ENCODE measurements at places on chromosomes 12 and 14.

DNA sequence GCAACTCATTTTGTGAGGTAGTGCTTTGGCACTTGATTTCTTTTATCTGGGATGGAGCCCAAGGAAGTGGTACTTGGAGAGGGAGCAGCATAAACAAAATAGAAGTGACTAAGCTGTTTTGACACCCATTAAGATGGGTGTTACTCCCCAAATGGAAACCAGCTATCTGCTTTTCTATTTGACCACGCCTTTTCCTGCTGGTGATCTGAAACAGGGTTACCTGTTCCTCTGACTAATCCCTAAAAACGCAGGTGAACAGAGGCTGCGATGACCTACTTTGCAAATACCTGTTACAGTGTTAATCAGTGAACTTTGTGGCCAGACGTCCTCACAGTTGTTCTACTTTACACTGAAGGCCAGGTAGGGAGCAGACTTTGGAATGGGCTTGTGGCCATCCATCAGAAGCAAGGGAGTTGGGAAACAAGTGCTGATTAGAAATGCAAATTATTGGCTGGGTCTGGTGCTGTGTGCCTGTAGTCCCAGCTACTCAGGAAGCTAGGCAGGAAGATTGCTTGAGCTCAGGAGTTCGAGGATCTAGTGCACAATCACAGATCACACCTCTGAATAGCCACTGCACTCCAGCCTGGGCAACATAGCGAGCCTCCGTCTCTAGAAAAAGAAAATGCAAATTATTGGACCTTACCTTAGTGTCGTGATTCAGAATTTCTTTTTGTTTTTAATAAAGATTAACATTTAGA is 58.3 kb upstream of the HECTD1 start:
- no peak for DNase-seq
- no peak overlapping the region for H3K27ac ChIP-seq
- no peaks in the 10 kb centered on the region for H3K36me3 ChIP-seq
- peaks cover 13% of the 10 kb centered on the region for H3K4me1 ChIP-seq
- H3K27me3 ChIP-seq: no peaks in the 10 kb centered on the region

DNA sequence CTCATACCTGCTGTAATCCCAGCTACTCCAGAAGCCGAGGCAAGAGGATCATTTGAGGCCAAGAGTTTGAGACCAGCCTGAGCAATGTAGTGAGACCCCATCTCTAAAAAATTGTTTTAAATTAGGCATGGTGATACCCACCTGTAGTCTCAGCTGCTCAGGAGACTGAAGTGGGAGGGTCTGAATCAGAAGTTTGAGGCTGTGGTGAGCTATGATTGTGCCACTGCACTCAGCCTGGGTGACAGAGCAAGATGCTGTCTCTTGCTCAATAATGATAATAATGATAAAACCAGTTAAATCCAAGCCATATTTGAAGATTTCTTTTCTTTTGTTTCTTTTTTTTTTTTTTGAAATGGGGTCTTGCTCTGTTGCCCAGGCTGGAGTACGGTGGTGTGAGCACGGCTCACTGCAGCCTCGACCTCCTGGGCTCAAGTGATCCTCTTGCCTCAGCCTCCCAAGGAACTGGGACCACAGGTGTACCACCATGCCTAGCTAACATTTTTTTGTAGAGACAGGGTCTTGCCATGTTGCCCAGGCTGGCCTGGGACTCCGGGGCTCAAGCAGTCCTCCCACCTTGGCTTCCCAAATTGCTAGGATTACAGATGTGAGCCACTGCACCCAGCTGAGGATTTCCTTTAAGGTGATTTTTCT is 12.8 kb downstream of the PSMA6 start:
- no peaks in the 10 kb centered on the region for H3K4me1 ChIP-seq
- no peaks in the 10 kb centered on the region for H3K27me3 ChIP-seq
- no peak overlapping the region for H3K27ac ChIP-seq
- H3K36me3 ChIP-seq: peaks cover 9% of the 10 kb centered on the region

DNA sequence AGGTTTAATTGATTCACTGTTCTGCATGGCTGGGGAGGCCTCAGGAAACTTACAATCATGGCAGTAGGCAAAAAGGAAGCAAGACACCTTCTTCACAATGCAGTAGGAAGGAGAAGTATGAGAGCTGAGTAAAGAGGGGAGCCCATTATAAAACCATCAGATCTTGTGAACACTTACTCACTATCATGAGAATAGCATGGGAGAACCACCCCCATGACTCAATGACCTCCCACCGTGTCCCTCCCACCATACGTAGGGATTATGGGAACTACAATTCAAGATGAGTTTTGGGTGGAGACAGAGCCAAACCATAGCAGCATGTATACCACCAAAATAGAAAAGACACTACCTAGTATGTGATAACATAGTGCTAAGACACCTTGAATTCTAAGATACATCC is 2.9 kb upstream of the HMGA2 start:
- peaks cover 24% of the 10 kb centered on the region for H3K4me1 ChIP-seq
- DNase-seq: no peak
- H3K27ac ChIP-seq: no peak overlapping the region
- H3K4me3 ChIP-seq: no peak overlapping the region
- H3K36me3 ChIP-seq: no peaks in the 10 kb centered on the region
- H3K27me3 ChIP-seq: no peaks in the 10 kb centered on the region

- H3K4me1 ChIP-seq: peaks cover 14% of the 10 kb centered on the region
- H3K27me3 ChIP-seq: no peaks in the 10 kb centered on the region
- H3K27ac ChIP-seq: peak overlapping the region; percentile 56
- no peak overlapping the region for H3K4me3 ChIP-seq
- peaks cover 12% of the 10 kb centered on the region for H3K36me3 ChIP-seq
Observed at GRCh38 chr12:123227581-123228258, 5.2 kb downstream of the MPHOSPH9 start.

GRCh38 chr12:11901701-11902524 is 168.8 kb upstream of the BCL2L14 start:
- H3K4me3 ChIP-seq: no peak overlapping the region
- H3K27ac ChIP-seq: no peak overlapping the region
- H3K4me1 ChIP-seq: no peaks in the 10 kb centered on the region
- DNase-seq: no peak
- no peaks in the 10 kb centered on the region for H3K27me3 ChIP-seq
- H3K36me3 ChIP-seq: no peaks in the 10 kb centered on the region

- no peak overlapping the region for H3K4me3 ChIP-seq
- H3K4me1 ChIP-seq: no peaks in the 10 kb centered on the region
- DNase-seq: peak; percentile 62
- no peak overlapping the region for H3K27ac ChIP-seq
- H3K27me3 ChIP-seq: no peaks in the 10 kb centered on the region
- H3K36me3 ChIP-seq: no peaks in the 10 kb centered on the region
Observed at GRCh38 chr14:27528328-27528727, 930.5 kb upstream of the NOVA1 start.

- no peaks in the 10 kb centered on the region for H3K4me1 ChIP-seq
- H3K27ac ChIP-seq: no peak overlapping the region
- H3K36me3 ChIP-seq: no peaks in the 10 kb centered on the region
- no peak overlapping the region for H3K4me3 ChIP-seq
Observed at GRCh38 chr14:101113108-101113612, 209.6 kb upstream of the RTL1 start.

- no peak overlapping the region for H3K27ac ChIP-seq
- H3K27me3 ChIP-seq: no peaks in the 10 kb centered on the region
- no peak for DNase-seq
Observed at GRCh38 chr14:34426313-34427295, 35.4 kb downstream of the SPTSSA start.

- no peaks in the 10 kb centered on the region for H3K36me3 ChIP-seq
- no peaks in the 10 kb centered on the region for H3K27me3 ChIP-seq
- H3K4me1 ChIP-seq: no peaks in the 10 kb centered on the region
Observed at GRCh38 chr14:80364274-80364673, 153.0 kb upstream of the DIO2 start.

DNA sequence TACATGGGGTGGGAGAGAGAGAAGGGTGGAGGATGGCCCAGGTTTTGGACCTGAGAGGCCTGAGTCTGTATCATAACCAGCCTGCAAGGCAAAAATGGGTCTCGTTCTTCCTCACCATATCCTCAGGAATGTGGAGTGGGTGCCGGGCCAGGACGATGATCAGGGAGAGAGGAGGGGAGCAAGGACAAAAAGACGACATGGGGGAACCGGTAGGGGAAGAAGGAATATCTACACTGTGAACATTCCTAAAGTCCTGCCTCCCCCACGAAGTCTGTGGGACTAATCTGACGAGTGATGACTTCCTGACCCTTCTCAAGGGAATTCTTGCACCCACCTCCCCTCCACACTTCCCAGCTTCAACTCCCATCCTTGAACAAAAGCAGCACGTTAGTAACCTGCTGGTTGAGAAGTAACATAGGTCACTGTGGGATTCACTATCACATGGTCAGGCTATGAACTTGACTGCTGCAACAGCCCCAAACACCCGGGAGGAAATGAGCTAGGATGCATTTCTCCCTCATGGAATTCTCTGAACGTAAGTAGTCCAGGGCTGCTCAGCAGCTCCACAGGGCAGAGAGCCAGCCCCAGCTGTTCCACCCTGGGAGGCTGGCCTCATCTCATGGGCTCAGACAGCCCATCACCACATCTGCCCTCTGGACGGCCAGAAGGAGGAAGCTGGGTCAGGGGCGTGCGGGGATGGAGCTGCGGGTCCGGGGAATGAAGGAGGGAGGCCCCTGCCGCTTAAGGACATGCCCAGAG is 36.8 kb upstream of the VWF start:
- H3K27me3 ChIP-seq: no peaks in the 10 kb centered on the region
- no peak for DNase-seq
- H3K4me1 ChIP-seq: no peaks in the 10 kb centered on the region
- H3K36me3 ChIP-seq: no peaks in the 10 kb centered on the region
- H3K27ac ChIP-seq: no peak overlapping the region

DNA sequence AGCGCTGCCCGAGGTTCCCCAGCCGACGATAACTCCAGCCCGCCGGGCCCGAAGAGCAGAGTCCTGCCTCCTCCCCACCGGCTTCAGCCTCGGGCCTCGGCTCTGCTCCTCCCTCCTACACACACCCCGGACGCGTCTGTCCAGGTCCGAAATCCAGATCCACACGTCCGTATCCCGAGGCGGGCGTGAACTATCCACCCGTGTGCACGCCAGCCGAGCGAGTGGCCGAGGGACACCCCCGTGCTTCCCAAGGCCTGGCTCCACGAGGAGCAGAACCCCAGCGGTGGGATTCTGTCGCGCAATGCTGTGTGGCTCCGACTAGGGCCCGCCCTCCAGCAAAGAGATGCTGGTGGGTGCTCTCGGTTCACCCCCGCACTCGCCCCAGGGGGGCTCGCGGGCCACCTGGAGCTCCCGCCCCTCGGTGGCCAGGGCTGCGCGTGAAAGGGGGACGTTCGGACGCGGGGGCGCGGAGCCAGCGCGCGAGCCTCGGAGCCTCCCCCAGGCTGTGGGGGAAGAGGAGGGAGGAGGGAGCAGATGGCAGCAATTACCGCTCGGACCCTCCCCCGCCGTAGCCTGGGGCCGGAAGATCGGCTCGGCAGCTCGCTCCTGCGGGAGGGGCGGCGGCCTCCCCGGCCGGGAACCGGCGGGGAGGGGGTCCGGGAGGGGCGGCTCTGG is 18.9 kb upstream of the ANKRD33 start:
- peaks cover 63% of the 10 kb centered on the region for H3K27me3 ChIP-seq
- peaks cover 49% of the 10 kb centered on the region for H3K4me1 ChIP-seq
- peak; percentile 52 for DNase-seq
- H3K27ac ChIP-seq: no peak overlapping the region

GRCh38 chr12:82593143-82593542 is 93.6 kb upstream of the TMTC2 start:
- H3K27me3 ChIP-seq: no peaks in the 10 kb centered on the region
- no peak overlapping the region for H3K27ac ChIP-seq
- H3K4me3 ChIP-seq: no peak overlapping the region
- H3K4me1 ChIP-seq: no peaks in the 10 kb centered on the region

DNA sequence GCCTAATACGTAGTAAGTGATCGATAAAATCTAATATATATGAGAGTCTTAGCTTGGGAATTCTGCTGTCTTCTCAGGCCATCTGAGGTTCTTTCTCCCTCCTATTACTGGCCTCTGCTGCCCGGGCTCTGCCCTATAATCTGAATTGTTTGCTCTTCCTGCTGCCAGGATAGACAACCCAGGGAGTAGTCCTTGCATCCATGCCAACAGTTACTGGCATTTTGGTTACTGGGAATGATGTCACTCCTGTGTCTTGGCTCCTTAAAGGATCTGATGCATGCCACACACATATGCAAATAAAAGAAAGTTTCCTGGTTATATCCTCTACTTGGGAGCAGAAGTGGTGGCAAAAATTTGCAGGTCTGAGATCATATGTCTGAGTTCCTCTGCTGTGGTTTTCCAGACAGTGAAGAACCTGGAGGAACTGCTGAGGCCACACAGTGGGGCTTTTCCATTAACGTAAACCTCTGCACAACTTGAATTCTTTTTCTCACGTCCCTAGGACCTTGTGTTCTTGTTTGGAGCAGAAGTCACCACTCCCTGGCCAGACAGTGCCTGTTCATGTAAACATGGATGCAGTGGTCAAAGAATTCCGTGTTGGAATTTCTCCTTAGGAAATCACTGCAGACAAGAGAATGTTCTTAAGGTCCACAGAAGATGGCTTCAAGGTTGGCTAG is 320.6 kb upstream of the TBX3 start:
- no peak overlapping the region for H3K27ac ChIP-seq
- H3K4me1 ChIP-seq: peaks cover 6% of the 10 kb centered on the region
- no peak for DNase-seq
- H3K4me3 ChIP-seq: no peak overlapping the region
- H3K27me3 ChIP-seq: no peaks in the 10 kb centered on the region

GRCh38 chr12:113322343-113322742 is 12.6 kb downstream of the SLC8B1 start:
- H3K36me3 ChIP-seq: no peaks in the 10 kb centered on the region
- no peak overlapping the region for H3K27ac ChIP-seq
- H3K4me1 ChIP-seq: peaks cover 9% of the 10 kb centered on the region
- no peak for DNase-seq

DNA sequence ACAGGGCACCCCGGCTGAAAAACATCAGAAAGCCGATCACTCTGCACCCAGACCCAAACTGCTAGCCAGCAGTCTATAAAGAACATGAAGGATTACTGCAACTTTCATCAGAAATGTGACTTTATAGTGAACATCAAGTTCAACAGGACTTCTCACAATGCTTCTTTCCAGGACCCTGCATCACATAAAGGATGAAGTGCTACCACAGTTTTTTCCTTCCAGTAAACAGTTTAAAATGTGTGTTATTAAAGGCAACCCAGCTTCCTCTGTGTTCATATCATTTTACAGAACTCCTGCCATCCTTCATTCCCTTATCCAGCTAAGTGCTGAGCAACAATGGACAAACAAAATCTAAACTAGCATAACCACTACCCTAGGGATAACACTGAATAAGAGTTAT is 280.3 kb upstream of the DIO2 start:
- no peak overlapping the region for H3K27ac ChIP-seq
- H3K36me3 ChIP-seq: no peaks in the 10 kb centered on the region
- no peak overlapping the region for H3K4me3 ChIP-seq
- no peaks in the 10 kb centered on the region for H3K27me3 ChIP-seq
- H3K4me1 ChIP-seq: no peaks in the 10 kb centered on the region

- H3K4me1 ChIP-seq: no peaks in the 10 kb centered on the region
- no peaks in the 10 kb centered on the region for H3K36me3 ChIP-seq
- no peak for DNase-seq
- no peak overlapping the region for H3K4me3 ChIP-seq
- no peaks in the 10 kb centered on the region for H3K27me3 ChIP-seq
Observed at GRCh38 chr14:65904988-65905387, 492.5 kb downstream of the FUT8 start.
